ENCODE measurements at places on chromosomes 7 and 10.

DNA sequence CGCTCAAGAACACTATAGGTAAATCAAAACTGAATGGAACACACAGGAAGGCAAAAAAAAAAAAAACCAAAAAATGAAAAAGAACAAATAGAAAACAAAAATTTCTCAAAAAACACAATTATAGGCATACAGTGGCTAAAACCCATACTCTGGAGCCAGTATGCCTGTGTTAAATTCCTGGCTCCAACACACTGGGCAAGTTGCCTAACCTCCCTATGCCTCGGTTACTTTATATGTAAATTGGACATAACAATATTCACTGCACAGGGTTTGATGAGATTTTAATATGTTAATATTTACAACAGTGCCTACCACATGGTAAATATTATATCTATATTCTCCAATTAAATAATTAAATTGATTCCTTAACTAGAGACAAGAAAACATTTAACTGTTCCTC lies 217.1 kb downstream of the HTR7 start:
- DNase-seq: no peak
- H3K4me1 ChIP-seq: no peaks in the 10 kb centered on the region
- no peak overlapping the region for H3K27ac ChIP-seq
- no peak overlapping the region for H3K4me3 ChIP-seq
- no peaks in the 10 kb centered on the region for H3K36me3 ChIP-seq

GRCh38 chr7:72335561-72336381 lies 76.4 kb downstream of the CALN1 start:
- H3K4me1 ChIP-seq: peaks cover 13% of the 10 kb centered on the region
- H3K27me3 ChIP-seq: peaks cover 5% of the 10 kb centered on the region
- H3K36me3 ChIP-seq: no peaks in the 10 kb centered on the region
- H3K27ac ChIP-seq: no peak overlapping the region
- peak; percentile 79 for DNase-seq

GRCh38 chr10:92719991-92720830 lies 30.5 kb downstream of the HHEX start:
- H3K36me3 ChIP-seq: no peaks in the 10 kb centered on the region
- no peaks in the 10 kb centered on the region for H3K4me1 ChIP-seq
- no peak overlapping the region for H3K27ac ChIP-seq
- DNase-seq: no peak
- H3K4me3 ChIP-seq: no peak overlapping the region

DNA sequence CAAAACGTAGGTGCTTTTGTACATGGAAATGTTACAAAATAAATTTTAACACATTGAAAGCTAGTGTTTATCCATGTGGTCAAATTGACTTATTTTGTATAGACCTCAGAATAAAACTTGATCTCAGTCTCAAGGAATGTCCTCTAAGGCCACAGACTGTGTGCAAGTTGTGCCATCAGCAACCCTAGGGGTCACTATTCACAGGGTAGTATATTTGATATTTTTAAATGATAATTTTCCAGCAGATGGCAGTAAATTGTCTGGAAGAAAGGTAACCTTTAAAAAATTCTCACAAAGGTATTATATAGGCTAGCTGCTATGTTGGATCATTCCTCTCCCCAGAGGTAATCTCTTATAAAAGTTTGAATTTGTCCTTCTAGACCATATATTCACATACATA lies 12.9 kb upstream of the SNX10 start:
- no peak for DNase-seq
- H3K36me3 ChIP-seq: no peaks in the 10 kb centered on the region
- no peak overlapping the region for H3K4me3 ChIP-seq
- no peak overlapping the region for H3K27ac ChIP-seq
- no peaks in the 10 kb centered on the region for H3K4me1 ChIP-seq
- H3K27me3 ChIP-seq: no peaks in the 10 kb centered on the region

DNA sequence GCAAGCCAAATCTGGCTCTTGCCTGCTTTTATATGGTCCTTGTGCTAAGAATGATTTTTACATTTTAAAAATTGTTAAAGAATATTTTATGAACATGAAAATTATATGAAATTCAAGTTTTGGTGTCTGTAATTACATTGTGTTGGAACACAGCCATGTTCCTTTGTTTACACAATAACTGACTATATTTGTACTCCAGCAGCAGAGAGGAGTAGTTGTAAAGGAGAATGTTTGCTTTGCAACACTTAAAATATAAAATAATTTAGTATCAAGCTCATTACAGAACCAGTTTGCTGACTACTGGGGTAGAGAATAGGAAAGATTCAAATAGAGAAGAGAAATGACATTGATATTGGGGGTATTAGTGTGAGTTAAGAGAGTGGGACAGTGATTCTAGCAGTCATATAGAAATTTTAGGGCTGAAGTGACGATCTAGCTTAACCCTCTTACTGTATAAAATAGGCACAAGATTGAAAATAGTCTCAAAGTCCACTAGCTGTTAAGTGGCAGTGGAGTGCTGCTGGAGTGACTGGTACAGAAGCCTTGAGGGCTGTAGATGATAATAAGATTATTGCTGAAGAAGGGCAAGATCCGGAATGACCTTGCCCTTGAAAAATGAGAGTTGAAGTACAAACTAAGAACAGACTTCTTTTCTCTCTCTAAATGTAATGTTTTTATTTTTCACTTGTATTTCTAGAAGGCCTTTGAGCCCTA lies 28.2 kb downstream of the SGPL1 start:
- no peak overlapping the region for H3K4me3 ChIP-seq
- no peaks in the 10 kb centered on the region for H3K27me3 ChIP-seq
- no peak for DNase-seq

DNA sequence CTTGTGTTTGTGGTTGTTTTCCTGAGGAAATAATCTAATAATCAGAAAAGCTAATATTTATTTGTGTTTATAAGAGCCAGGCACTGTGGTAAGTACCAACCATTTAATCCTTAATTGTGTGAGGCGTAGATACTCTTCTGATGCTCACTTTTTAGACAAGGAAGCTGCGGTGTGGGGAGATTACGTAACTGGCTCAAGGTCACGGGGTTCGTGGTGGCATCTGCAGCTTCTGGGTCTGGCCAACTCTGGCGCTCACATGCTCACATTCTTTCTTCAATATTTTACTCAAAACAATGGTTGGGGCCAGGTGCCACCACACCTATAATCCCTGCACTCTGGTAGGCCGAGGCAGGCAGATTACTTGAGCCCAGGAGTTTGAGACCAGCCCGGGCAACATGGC lies 77.6 kb downstream of the RALA start:
- no peak for DNase-seq
- no peak overlapping the region for H3K27ac ChIP-seq
- no peak overlapping the region for H3K4me3 ChIP-seq
- no peaks in the 10 kb centered on the region for H3K27me3 ChIP-seq
- no peaks in the 10 kb centered on the region for H3K4me1 ChIP-seq
- H3K36me3 ChIP-seq: peaks cover 31% of the 10 kb centered on the region

- H3K4me3 ChIP-seq: no peak overlapping the region
- H3K36me3 ChIP-seq: no peaks in the 10 kb centered on the region
- no peaks in the 10 kb centered on the region for H3K27me3 ChIP-seq
- H3K4me1 ChIP-seq: no peaks in the 10 kb centered on the region
- no peak overlapping the region for H3K27ac ChIP-seq
Measured at GRCh38 chr7:85641331-85641730, 454.5 kb upstream of the SEMA3D start.

DNA sequence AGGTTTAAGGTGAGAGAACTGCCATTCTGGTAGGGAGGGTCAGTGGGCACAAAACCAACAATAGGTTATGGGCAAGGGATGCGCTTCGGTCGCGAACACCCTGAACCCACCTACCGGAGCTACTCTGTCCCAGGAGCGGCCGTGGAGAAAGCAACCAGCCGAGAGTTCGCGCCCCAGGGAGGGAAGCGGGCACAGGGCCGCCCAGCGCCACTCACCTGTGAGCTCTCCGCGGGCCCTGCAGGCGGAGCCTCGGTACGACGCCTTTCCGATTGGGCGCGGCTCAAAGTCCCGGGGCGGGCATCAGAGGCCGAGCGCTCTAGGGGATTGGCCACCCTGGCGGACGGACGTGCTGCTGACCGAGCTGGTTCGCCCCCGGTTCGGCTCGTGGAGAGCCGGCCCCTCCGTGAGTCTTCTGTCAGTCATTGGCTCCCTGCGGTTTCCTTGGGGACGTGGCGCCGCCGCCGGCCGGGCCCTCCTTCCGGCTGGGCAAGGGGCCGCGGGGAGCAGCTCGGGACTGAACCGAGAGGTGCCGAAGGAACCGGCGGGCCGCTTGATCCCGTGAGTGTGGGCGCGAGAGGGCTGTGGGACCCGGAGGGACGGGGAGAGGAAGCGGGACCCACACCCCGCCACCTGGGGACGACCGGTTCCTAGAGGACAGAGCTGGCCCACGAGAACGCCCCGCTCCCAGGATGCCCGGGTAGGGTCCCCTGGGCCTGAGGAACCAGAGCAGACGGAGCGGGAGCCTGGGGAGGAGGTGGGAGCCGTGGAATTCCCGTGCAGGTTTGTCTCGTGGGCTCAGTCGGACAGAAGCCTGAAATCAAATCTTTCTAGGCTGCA lies at the start of gene ENTPD7:
ENTPD7 (plus strand) TSS at position 479 of the 837 bp plus-strand sequence. CDS start 448 bp downstream, outside the sequence.
- H3K4me1 ChIP-seq: no peaks in the 10 kb centered on the region
- DNase-seq: peak; percentile 94
- no peak within 1 kb of the TSS for H3K27ac ChIP-seq
- peak within 1 kb of the TSS; percentile 85 for H3K4me3 ChIP-seq
- H3K36me3 ChIP-seq: no peaks in the 10 kb centered on the region

GRCh38 chr7:153942036-153942435 lies 110.2 kb upstream of the DPP6 start:
- DNase-seq: no peak
- no peaks in the 10 kb centered on the region for H3K36me3 ChIP-seq
- H3K4me1 ChIP-seq: 0 out of 2 replicates have a peak, but pooled peaks cover 3% of the 10 kb centered on the region
- no peak overlapping the region for H3K4me3 ChIP-seq

- H3K27me3 ChIP-seq: no peaks in the 10 kb centered on the region
- H3K36me3 ChIP-seq: no peaks in the 10 kb centered on the region
- no peak for DNase-seq
- H3K4me1 ChIP-seq: no peaks in the 10 kb centered on the region
- no peak overlapping the region for H3K27ac ChIP-seq
Measured at GRCh38 chr7:72416846-72417245, 4.7 kb upstream of the CALN1 start.

GRCh38 chr7:26688388-26688787 lies 176.0 kb downstream of the SKAP2 start:
- H3K4me1 ChIP-seq: 0 out of 2 replicates have a peak, but pooled peaks cover 7% of the 10 kb centered on the region
- H3K36me3 ChIP-seq: no peaks in the 10 kb centered on the region

- H3K27ac ChIP-seq: no peak overlapping the region
- H3K4me1 ChIP-seq: no peaks in the 10 kb centered on the region
- H3K27me3 ChIP-seq: no peaks in the 10 kb centered on the region
- DNase-seq: no peak
Measured at GRCh38 chr10:5835446-5836095, 22.3 kb upstream of the GDI2 start.

DNA sequence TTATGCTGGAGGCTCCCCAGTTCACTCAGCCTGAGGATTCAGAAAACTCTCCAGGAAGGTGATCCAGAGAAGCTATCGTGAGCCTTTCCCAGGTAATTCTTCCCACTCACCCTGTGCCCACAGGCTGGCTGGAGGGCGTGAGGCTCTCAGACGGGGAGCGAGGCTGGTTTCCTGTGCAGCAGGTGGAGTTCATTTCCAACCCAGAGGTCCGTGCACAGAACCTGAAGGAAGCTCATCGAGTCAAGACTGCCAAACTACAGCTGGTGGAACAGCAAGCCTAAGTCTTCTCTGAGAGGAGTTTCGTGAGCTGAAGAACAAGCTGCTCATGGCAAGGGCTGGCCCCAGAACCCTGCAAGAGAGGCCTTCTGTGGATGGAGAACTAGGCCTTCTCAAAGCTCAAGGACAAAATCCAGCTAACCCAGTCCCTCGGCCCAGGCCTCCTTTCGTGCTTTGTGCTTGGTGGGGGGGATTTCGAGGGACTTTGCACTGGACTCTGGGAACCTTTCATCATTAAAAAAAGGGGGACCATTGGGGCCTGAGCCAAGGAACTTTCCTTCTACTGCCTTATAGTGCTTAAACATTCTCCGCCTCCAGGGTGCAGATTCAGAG lies 23.6 kb downstream of the NOBOX start:
- no peak overlapping the region for H3K4me3 ChIP-seq
- H3K4me1 ChIP-seq: peaks cover 3% of the 10 kb centered on the region
- no peaks in the 10 kb centered on the region for H3K36me3 ChIP-seq
- no peak overlapping the region for H3K27ac ChIP-seq

DNA sequence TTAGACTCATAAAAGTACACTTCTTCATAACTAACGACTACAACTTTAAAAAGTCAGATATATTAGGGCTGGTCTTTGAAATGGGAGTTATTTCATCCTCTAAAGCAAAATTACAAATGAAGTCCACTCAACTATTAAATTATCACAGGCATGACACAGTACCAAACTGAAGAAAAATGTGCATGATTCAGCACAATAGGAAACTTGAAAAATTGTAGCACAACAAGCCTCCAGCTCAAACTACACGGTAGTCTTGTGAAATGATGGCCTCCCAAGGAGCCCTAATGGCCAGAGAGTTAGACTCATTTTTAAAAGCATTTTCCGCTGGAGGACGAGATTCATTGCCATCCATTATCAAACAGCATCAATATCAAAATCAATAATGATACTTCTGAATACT lies 76.4 kb downstream of the MAGI2 start:
- H3K4me3 ChIP-seq: no peak overlapping the region
- no peaks in the 10 kb centered on the region for H3K27me3 ChIP-seq
- no peak overlapping the region for H3K27ac ChIP-seq
- H3K36me3 ChIP-seq: no peaks in the 10 kb centered on the region
- no peak for DNase-seq

GRCh38 chr10:100970914-100971811 lies 1.9 kb downstream of the SEMA4G start:
- H3K4me1 ChIP-seq: peaks cover 9% of the 10 kb centered on the region
- no peaks in the 10 kb centered on the region for H3K27me3 ChIP-seq
- no peak for DNase-seq
- H3K27ac ChIP-seq: no peak overlapping the region
- H3K4me3 ChIP-seq: no peak overlapping the region

GRCh38 chr7:155287284-155287935 lies 10.3 kb upstream of the INSIG1 start:
- H3K4me1 ChIP-seq: no peaks in the 10 kb centered on the region
- H3K27me3 ChIP-seq: no peaks in the 10 kb centered on the region
- DNase-seq: no peak
- H3K4me3 ChIP-seq: no peak overlapping the region
- H3K36me3 ChIP-seq: no peaks in the 10 kb centered on the region

GRCh38 chr7:106152313-106152665 lies 40.2 kb upstream of the SYPL1 start:
- H3K27me3 ChIP-seq: no peaks in the 10 kb centered on the region
- no peaks in the 10 kb centered on the region for H3K36me3 ChIP-seq
- no peak overlapping the region for H3K4me3 ChIP-seq
- H3K4me1 ChIP-seq: no peaks in the 10 kb centered on the region

DNA sequence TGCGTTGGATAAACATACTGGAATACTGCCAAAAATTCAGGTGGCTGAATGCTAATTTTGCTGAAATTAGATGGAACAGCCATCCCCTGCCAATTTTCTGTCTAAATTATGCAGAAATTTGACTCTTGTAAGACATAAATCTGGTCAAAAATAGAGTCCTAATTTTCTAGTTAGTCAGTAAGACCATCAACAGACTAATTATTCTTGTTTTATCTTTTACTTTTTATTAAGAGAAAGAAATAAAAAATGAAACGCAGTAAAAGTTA lies 110.3 kb upstream of the GATA3 start:
- H3K27me3 ChIP-seq: no peaks in the 10 kb centered on the region
- H3K4me3 ChIP-seq: no peak overlapping the region
- H3K4me1 ChIP-seq: peaks cover 13% of the 10 kb centered on the region
- DNase-seq: no peak

All from H1 (cell line).